Endothelial cell of umbilical vein (primary cell): ENCODE measurements at places on chromosomes 5 and 9.

DNA sequence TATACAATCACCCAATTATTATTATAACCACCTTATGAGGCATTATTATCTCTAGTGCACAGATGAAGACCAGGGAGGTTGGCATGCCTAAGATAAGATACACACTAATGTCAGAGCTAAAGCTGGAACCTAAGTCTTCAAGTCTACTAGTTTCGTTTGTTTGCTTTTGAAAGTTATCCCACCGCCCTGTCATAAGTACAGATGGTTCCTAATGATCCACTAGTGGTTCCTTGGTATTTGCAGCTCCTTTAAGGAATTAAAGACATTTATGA is 14.1 kb downstream of the NDUFA8 start:
- H3K4me3 ChIP-seq, result no peak overlapping the region
- no peak for DNase-seq
- peaks cover 41% of the 10 kb centered on the region for H3K4me1 ChIP-seq
- no peak overlapping the region for H3K27ac ChIP-seq
- no peaks in the 10 kb centered on the region for H3K27me3 ChIP-seq

DNA sequence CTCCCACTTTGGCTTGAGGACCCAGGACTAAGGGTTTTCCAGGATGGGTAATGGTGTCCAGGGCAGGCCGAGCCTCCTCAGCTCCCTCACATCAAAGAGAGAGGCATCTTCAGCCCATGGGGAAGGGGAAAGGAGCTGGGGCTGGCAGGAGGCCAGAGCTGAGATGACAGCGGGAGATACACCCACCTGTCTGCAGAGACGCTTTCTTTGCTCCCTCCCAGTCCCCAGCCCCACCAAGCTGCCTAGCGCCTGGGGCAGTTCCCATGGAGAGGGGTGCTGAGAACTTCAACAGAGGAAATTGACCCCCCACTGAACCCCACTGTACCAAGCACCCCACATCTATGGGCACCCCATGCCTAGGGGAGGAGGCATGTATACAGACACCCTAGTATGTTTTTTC is 10.6 kb downstream of the PCDH1 start:
- H3K36me3 ChIP-seq, result peaks cover 56% of the 10 kb centered on the region
- no peaks in the 10 kb centered on the region for H3K27me3 ChIP-seq
- no peak overlapping the region for H3K4me3 ChIP-seq

- peak; percentile 93 for DNase-seq
- H3K4me3 ChIP-seq, result no peak overlapping the region
- no peaks in the 10 kb centered on the region for H3K36me3 ChIP-seq
- peaks cover 13% of the 10 kb centered on the region for H3K4me1 ChIP-seq
Measured at GRCh38 chr5:33241802-33242201, 199.0 kb upstream of the TARS1 start.

DNA sequence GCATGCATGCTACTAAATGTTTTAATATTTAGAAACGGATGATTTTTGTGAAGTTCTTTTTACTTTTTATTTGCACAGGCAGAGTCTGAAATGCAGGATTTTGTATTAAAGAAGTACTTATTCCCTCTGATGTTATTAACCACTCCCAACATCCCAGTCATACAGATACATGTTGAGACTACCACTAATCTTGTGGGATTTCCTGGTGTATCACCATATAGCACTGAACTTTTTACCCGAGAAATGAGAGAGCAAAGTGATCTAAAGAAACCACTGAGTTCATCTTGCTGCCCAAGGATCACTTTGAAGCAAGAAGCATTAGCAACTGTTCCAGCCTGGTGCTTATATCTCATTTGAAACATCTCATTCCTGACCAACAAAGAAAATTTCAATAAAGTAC is 443.8 kb downstream of the BNC2 start:
- H3K27ac ChIP-seq, result no peak overlapping the region
- no peak overlapping the region for H3K4me3 ChIP-seq
- H3K36me3 ChIP-seq, result no peaks in the 10 kb centered on the region
- H3K4me1 ChIP-seq, result no peaks in the 10 kb centered on the region
- DNase-seq, result no peak

DNA sequence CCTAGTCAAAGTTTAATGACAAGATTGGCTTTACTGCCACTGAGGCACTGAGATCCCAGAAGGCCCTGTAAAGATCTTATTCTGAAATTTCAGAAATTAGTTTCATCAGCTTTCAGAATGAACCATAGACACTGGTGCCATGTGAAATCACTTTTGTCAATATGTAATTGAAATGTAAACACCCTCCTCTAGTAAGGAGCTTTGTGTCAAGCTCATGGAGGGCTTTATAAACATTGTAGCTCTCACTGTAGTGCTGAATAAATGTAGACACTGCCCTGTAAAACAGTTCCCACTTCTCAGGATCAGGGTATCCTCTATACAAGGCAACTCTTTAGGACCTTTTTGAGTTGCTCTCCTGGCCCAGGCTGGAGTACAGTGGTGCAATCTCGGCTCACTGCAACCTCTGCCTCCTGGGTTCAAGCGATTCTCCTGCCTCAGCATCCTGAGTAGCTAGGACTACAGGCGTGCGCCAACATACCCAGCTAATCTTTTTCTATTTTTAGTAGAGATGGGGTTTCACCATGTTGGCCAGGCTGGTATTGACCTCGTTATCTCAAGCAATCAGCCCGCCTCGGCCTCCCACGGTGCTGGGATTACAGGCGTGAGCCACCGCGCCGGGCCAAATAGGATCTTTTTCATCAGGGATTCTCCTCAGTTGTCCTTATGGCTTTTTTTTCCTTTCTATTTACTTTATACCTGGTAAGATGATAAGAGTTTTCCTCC is 1823.9 kb upstream of the CDH9 start:
- no peak for DNase-seq
- no peaks in the 10 kb centered on the region for H3K36me3 ChIP-seq
- no peak overlapping the region for H3K4me3 ChIP-seq
- no peaks in the 10 kb centered on the region for H3K4me1 ChIP-seq
- H3K27me3 ChIP-seq, result no peaks in the 10 kb centered on the region

GRCh38 chr5:112977440-112977861 is 853 bp downstream of the DCP2 start:
- DNase-seq, result peak; percentile 48
- no peaks in the 10 kb centered on the region for H3K27me3 ChIP-seq
- H3K27ac ChIP-seq, result peak overlapping the region; percentile 48
- no peaks in the 10 kb centered on the region for H3K36me3 ChIP-seq
